Stimulated activated CD8-positive, alpha-beta memory T cell treated with anti-CD3 and anti-CD28 coated beads, Interleukin-4, amount 100 ng/mL, for 1 hour (primary cell): ENCODE measurements at places on chromosomes 5 and 9.
A peak's percentile ranks its signal among the peaks of the same experiment; 100 is the strongest.

- no peak for DNase-seq
These were observed 265.4 kb upstream of the VLDLR start for GRCh38 chr9:2356041-2356790.

DNA sequence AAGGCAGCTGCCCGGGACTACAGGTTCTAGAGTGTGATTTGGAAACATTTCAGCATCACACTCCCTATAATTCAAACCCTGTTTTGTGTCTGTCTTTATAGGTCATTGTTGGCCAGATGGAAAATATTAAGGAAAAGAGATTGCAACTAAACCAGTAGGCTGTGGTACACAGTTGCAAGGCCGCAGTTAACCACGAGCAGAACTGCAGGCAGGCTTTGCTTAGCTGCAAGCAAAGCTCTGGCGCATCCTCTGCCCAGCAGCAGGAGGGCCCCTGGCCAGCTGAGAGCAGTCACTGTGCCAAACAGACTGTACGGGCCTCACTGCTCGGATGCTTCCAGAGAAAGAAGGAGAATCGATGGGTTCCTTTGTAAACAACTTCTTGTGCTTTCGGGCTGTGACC, 204.5 kb downstream of the DENND1A start:
- no peak for DNase-seq

DNA sequence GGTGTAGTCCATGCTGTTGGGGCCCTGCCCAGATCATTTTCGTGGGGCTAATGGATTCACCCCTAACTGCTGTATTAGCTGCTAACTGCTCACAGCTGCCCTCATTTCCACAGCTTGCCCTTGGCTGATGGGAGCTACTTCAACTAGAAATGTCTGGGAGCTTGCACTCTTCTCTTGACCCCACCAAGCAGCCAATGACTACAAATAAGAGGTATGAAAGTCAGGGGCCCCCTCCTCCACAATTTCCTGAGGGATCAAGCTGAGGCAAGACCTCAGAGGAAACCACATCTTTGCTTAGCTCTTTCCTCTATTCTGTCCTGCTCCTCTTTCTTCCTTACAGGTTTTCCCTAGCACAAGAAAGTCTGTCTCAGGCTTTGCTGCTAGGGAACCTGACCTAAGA, 397.5 kb downstream of the MLLT3 start:
- DNase-seq, result no peak

DNA sequence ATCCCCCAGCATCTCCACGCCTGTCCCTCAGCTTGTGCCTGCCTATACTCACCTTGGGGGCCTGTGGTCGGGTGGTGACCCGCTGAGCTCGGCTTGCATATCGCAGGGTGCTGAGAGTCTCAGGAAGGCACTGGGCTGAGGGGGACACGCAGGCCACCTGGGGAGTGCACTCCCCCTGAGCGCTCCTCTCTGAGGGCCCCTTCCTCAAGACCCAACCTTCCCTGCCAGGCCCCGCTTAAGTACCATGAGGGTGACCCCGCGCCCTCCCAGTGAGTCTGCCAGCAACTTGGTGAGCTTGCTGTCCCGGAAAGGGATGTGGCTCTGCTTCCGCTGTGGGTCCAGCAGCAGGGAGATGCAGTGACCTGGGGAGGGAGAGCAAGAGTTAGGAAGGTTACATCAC, 4.1 kb downstream of the KIF12 start:
- no peak for DNase-seq

DNA sequence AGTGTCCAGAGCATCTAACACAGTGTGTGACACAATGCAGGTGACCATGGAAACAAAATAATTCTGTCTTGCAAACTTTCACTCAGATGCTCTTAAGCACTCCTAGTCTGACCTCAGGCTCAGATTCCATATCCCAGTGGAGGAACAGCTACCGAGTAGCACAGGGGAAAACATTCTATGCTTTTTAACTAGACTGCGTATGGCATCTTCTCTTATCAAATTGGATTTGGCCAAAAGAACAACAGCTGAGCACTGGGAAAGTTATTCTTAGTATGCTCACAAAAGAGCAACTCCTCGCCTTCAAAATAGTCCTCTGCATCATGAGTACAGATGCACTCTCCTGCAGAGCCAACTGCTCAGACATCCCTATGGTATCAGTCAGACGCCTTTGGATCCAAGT, 528.2 kb upstream of the DAP start:
- DNase-seq, result no peak

DNA sequence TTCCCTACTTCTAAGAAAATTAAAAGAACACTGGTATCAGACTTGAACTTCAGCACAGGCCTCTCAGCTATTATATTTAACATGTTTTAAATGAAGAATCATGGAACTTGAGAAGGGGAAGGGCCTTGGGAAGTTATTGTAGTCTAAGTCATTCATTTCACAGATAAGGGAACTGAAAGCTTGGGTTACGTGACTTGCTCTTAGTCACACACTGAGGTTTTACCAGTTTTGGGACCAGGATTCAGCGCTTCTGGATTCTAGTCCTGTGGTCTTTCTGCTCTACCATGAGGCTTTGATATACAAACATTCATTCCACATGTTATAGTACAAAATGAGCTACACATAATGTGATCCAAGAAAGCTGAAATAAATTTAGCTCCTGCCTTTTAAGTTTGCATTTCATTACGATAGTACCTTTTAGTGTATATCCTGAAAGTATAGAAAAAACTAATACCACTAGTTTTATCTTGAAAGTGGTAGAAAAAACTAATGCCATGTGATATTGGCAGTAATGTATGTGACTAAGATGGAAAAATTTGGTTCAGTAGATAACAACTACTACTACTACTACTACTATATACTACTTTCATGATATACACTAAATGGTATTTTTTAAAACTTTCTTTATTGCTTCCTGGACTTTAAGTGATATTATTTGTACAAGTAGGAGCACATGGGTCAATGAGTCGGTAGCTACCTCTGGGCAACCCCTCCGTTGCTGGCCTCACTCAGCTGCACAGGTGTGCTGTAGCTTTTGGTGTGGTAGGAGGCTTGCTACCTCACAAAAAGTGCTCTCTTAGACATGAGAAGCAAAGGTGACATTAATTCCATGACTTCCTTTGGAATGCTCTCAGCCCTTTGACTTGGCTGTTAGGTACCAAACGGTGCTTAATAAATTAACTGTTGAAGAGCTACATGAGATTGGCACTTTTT, 40.7 kb downstream of the F2RL2 start:
- DNase-seq, result no peak

DNA sequence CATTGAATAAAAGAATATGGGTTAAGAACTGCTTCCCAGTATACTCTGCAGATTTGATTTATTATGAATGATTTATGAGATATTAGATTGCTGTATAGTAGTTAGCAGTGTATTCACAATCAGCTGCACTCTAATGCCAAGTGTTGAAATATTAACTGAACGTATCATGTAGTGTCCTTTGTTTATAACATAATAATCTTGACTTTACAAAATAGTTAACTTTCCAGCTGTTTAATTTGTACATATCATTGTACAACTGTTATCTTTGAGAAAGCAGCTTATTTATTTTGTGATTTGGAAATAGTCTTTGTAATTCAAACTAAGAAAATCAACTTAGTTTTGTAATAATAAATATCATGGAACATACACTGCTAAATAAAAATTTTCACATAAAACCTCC, 219.5 kb downstream of the RANBP17 start:
- no peak for DNase-seq

GRCh38 chr5:144237851-144238250, 67.2 kb downstream of the KCTD16 start:
- no peak for DNase-seq

DNA sequence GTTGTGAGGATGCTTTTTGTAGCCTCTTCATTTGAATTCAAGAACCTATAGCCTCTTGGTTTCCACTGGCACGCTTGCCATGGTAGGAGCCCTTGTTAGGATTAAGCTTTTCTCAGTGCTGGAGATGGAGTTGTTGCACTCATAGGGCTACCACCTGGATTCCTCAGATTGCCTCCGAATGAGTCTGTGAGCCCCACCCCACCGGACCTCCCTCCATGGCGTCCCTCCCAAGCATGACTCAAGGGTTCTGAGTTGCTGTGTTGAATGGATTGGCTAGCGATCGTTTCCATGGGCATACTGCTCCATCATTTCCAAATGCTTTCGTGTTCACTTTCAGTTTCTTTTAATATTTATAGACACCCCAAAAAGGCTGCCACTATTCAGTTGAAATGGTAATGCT, 69.9 kb downstream of the DAPK1 start:
- DNase-seq, result no peak

DNA sequence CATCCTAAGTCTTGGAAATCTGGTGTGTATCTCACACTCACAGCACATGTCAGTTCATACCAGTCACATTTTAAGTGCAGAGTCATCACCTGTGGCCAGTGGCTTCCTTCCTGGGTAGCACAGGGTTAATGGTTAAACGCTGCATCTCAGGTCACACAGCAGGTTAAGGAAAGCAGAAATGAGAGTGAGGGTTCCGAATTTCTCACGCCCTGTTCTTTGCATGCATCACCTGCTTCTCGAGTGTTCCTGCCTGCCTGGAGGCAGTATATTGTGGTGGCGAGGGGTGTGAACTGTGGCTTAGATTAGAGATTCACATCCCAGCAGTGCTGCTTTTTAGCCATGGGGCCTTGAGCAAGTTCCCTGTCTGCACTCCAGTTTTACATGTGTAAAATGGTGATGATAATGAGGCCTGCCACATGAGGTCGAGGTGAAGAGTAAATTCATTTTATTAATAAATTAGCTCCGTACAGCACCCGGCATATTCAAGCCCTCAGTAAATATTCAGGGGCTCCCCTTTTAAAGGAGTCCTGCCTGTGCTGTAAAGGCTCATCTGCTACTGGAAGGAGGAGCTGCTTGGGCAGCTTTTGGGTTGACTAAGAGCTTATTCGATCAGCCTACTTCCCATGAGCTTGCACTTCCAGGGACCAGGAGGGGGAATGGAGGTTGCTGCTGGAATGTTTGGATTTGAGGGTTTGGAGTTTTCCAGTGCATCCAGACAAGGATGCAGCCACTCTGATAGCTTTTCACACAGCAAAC, 61.1 kb upstream of the SAP30L start:
- no peak for DNase-seq

DNA sequence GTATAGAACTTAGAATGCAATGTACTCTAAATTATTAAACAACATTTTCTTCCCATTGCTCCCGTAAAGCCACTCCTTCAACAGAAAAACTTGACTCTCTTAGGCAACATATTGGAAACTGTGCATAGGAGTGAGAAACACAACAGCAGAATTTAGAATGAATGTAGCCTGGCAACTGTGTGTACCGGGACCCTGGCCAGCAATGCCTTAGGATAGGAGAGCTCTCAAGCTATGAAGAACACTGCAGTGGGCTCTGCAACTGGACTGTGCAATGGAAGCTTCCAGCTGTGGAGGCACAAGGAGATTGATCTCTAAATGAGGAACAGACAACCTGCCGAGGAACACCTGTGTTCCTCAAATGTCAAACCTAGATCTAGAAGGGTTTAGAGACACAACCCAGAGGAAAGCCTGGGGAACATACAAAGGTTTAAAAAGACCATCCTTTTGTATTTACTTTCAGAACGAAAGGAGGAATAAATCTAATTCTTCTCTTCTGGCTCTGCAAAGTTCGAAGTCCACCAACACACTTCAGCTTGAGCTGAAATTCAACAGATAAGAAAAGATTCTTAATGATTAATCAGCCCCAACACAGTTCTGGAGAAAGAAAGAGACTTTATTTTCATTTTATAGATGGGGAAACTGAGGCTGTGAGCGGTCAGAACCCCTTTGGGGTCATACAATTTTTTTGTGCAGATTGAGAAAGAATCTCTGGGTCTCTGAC, 51.5 kb upstream of the ARL15 start:
- no peak for DNase-seq

GRCh38 chr5:42836070-42836769, 24.5 kb upstream of the SELENOP start:
- no peak for DNase-seq

DNA sequence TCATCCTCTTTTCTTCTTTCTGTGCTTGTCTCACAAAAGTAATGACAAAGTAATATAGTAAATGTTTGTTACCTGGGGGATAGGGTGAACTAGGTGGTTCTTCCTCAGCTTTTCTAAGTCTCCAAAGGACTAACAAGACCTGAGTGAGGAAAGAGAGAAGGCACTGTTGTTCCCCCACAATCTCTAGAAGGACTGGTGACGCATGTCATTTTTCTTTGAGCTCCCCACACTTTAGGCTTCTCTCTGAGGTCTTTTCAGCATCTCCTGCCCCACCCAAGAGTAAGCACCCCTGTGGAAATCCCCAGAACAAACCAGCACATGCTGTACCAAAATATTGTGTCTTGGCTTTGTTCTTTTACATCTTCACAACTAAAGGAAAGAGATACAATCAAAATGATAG, 2.4 kb upstream of the IL7R start:
- no peak for DNase-seq

GRCh38 chr5:83718936-83719495, 1.6 kb downstream of the HAPLN1 start:
- DNase-seq, result no peak

DNA sequence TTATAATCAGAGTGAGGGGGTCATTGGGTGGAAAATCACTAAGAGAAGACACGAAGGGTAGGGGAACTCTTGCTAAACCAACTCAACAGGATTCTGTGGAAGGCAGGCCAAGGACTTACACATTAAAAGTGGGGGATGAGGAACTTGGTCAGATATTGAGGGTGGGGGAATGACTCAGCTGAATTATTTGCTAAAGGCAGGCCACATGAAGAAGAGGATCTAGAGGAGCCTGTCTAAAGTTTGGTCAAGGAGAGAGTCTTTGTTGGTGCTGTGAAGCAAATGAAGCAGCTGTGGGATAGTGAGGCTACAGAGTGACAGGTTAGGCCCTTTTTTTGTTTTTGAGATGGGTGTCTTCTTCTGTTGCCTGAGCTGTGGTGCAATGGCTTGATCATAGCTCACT, 63.9 kb upstream of the SPRY4 start:
- DNase-seq, result no peak

GRCh38 chr5:170278611-170279458, 18.7 kb downstream of the LCP2 start:
- DNase-seq, result peak; percentile 78

DNA sequence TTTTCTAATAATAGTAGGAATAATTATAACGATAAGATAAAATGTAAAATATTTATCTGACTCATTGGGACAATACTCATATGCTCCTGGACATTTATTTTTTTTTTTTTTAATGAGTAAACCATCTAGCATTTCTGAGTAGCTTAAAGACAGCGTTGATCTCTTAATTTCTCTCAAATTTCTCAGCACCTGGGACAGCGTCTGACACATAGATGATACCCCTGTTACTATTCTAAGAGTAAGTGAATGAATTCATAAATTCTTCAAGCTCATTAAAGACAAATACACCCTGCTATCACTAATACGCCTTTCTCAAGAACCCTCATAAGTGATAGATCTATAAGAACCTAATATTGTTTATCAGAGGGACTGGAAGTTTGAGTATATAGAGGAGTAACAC, 12.0 kb upstream of the HTR4 start:
- DNase-seq, result no peak

- DNase-seq, result no peak
These were observed 222.7 kb upstream of the PUM3 start for GRCh38 chr9:3066591-3066990.

DNA sequence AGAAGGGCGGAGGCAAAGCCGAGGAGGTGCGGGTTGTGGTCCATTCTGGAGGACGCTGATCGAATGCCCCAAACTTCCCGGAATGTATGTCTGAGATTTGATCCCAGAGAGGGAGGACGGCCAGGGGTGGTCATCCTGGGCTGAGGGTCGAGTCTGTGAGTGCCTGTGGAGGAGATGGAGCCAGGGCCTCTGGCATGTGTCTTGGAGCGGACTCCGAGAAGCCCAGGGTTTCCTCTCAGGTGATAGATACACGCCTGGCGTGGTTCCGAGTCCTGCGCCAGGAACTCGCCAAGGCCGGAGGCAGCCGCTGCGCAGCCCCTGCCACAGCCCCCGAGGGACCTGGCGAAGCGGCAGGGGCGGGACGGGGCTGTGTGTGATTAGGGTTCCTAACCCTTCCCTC, 363 bp downstream of the ZNF454 start:
- DNase-seq, result no peak

GRCh38 chr5:180333661-180334060, 19.5 kb downstream of the GFPT2 start:
- no peak for DNase-seq
